Left ventricle myocardium superior (tissue), 1 donor: ENCODE measurements at places on chromosomes 2 and 18. TPM values are rescaled to one million over a fixed set of nuclear protein-coding genes. Genes with fewer than 3 reads are reported as not detected.
A peak's percentile ranks its signal among the peaks of the same experiment; 100 is the strongest.

The ABHD3 gene
- 6.0 TPM for total RNA-seq

The PCARE gene
- total RNA-seq, result 0.84 TPM

DNA sequence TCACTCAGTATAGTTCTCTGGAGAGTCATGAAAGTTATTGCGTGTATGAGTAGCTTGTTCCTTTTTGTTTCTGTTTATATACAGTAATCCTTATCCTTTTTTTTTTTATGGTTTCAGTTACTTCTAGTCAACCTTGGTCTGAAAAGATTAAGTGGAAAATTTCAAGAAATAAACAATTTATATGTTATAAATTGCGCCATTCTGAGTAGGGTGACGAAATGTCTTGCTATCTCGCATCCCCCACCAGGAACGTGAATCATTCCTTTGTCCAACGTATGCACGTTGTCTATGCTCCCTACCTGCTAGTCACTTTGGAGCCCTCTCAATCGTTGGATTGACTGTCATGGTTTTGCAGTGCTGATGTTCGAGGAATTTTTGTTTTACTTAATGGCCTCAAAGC, 60.4 kb downstream of the FAM117B start:
- DNase-seq, result no peak

DNA sequence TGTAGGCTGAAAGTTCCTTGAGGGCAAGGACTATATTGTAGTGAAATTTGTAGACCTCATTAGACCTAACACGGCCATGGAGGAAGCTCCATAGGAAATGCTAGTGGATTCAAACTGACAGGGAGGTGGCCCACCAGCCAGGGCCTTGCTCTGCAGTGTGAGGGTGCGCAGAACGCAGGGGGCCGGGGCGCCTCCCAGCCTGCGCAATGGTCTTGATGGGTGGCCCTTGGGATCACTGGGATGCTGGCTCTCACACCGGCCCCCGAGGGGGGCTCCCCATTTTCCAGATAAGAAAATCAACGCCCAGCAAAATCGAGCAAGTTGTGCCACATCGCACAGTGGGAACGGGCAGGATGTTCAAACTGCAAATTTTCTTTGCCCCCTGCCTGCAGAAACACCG, 655.4 kb downstream of the GALR1 start:
- DNase-seq, result no peak

DNA sequence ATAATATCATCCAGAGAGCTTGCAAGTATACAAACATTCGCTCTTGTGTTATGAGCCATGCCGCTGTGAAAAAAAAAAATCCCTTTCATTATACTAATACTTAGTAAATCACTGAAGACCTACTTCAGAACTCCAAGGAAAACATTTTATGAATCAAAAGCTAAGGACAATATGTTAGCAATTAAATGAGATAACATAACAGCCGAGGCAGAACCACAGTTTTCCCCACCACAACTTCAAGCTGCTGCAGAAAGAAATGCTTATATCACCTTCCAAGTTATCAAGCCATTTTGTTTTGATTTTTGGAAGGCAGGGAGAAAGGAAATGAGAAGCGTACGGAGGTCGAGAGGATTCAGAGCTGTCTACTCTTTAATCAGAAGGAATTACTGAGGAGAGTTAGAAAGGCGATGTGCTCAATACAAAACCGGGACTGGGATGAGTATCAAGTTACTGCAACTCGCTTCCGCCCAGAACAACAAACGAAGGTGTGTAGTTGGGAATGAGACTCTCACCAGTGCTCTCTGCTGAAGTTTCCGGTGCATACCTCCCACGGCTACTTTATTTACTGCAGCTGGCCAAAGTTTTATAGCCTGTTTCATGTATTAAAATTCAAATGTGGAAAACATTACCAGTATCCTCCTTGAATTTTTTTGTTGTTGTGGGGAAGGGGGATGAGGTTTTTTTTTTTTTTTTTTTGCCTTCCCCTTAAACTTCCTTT, 292.2 kb upstream of the CCDC68 start:
- no peak for DNase-seq

DNA sequence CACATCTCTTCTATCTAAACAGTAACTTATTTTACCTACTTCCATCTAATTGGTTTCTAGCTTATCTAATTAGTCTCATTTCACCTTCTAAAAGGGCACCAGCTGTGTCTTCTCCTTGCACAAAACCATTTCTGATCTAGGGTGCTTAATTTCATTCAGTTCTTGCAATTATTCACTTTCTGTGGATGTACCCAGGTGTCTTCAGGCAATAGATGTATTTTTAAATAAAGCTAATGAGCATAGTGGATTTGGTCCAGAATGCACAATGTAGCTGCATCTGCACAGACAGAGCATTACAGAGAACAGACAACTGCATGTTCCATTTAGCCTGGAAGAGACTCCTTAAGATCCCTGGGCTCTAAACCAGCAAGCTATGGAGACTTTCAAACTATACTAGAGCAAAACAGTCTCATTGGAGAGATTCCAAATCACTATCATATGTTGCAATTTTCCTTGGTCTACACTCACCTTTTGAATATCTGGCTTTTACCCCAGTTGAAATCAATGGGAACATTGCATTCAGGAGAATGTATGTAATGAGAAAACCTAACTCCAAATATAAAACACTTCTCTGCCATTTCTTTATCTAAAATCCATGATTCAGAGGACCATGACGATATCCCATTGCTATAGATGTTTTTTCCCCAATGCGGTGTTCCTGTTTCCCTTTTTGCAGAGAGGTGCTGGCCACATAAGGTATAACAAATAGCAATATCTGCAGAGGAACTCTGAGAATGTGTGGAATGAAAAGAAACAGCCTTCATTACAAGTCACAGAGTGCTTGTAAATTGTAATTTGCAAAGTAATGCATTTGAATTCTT, 3.5 kb upstream of the RFX8 start:
- no peak for DNase-seq

- peak; percentile 74 for DNase-seq
Observed at GRCh38 chr2:173831312-173832229, 133.6 kb downstream of the SP3 start.

DNA sequence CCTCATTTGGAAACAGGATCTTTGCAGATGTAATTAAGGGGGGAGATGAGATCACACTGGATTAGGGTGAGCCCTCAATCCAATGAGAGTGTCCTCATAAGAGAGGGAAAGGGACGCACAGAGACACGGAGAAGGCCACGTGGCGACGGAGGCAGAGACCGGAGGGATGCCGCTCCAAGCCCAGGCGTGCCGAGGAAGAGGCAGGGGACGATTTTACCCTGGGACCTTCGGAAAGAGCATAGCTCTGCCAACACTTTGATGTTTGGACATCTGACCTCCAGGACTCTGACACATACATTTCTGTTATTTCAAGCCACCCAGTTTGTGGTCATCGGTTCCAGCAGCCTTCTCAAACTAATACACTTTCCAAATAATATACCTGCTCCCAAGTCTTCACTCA, 84.4 kb upstream of the ZCCHC2 start:
- no peak for DNase-seq

DNA sequence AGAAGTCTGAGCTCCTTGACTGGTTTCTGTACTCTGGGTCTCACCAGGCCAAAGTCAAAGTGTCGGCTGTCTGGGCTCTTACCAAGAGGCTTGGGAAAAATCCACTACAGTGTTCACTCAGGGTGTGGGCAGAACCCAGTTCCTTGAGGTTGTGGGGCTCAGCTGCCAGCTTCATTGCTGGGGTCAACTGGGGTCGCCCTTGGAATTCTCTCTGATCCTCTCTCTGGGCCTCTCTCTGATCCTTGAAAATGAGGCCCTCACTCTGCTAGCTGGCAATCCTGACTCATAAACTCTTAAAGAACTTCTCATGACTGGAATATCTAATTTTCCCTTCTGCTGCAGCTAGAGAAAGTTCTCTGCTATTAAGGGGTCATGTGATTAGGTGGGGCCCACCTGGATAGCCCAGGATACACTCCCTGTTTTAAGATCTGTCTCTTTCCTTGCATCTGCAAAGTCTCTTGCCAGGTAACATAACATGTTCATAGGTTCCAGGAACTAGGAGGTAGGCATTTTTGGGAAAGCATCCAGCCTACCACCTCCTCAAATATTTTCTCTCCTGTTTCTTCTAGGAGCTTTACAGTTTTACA, 66.3 kb downstream of the SP110 start:
- no peak for DNase-seq

GRCh38 chr18:13232971-13233786, 14.6 kb downstream of the LDLRAD4 start:
- DNase-seq, result no peak

DNA sequence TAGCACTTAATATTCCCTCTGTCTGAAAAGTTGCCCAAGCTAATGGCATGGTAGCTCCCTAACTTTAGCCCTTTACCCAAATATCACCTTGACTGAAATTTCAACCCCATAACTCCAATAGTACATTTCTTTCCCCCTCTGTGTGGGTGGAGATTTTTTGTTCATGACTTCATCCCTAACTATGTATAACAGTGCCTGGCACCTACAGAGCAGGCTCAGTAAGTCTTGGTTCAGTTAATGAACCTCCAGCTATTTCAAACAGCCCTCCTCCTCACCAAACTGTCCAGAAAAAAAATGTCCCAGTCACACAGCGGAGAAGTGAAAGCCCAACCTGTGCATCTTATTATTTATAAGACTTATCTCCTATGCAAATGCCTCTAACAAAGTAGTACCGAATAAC, 18.6 kb downstream of the BUB1 start:
- DNase-seq, result no peak
